ENCODE measurements at places on chromosomes 12 and 14. TPM values are rescaled to one million over a fixed set of nuclear protein-coding genes. Genes with fewer than 3 reads are reported as not detected.

Gene OR4K1
- not detected for total RNA-seq

Gene NANOG
- not detected for total RNA-seq

Gene IFI27
- total RNA-seq, result not detected

Gene REP15
- total RNA-seq, result not detected

Gene IQSEC3
- not detected for total RNA-seq

Gene TRHDE
- 16.8 TPM for total RNA-seq

Gene ETFBKMT
- 1.9 TPM for total RNA-seq

Gene INHBC
- not detected for total RNA-seq

Gene ITGB7
- not detected for total RNA-seq

Gene SETD3
- total RNA-seq, result 35.4 TPM

Gene ZNF10
- 5.6 TPM for total RNA-seq

Gene AQP6
- not detected for total RNA-seq

Gene KRT73
- not detected for total RNA-seq

Gene CLEC2A
- not detected for total RNA-seq

Gene SLC38A4
- 0.24 TPM for total RNA-seq

Gene MYO1H
- not detected for total RNA-seq

Gene BCAT1
- total RNA-seq, result 69.1 TPM

Gene IL26
- not detected for total RNA-seq

Measured in epithelial cell of alveolus of lung (primary cell).